ENCODE measurements at places on chromosomes 1 and 21.

- no peak for DNase-seq
These were observed 103.9 kb downstream of the RAVER2 start for GRCh38 chr1:64848803-64849202.

DNA sequence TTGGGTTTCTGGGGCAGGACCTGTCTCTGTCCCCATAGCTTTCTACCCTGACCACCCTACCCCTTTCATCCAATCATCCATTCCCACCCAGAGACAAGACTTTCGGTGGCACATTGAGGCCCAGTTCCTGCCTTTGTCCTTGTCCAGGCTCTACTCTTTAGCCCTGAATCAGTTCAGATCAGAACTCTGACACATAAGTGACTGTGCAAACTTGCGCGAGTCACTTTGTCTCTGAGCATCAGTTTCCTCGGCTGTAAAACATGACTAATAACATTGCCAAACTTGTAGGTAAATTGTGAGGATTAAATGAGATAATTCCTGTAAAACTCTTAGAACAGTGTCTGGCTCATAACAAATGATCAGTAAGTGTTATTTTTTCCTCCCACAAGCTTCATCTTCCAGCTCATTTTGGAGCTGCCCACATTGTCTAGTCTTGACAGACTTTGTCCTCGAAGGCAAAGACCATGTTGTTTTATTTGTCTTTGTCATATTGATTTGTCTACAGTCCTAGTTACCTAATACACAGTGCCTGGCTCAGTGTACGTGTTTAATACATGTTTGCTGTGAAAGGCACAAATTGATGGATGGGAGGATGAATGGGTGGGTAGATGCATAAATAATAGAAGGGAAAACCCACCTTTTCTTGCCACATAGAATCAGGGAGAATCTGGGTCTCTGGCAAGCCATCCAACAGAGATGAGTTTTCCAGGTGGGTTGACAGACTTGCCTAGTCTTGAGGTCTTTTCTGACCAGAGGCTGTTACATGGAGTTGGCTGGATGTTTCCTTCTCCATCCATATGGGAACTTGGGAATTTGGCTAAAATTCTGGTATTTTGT is 262.9 kb downstream of the OMA1 start:
- DNase-seq, result no peak

GRCh38 chr21:26027696-26028095 is 142.9 kb downstream of the APP start:
- DNase-seq, result no peak

DNA sequence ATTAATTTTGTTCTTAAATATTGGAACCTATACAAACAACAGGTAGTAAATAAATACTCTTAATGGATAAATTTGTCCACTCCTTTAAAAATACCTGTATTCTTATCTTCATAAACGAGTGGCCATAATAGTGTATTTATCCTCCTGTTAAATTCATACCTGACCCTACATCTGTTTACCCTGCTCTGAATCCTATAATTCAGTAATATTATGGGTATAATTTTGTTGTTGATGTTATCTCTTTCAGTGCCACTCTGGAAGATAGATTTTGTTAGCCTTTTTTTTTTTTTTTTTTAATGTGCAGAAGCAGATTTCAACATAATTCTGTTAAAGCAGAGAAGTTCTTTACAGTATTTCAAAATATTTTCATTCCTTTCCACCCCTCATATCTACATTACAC is 1337.9 kb downstream of the PLA2G4A start:
- DNase-seq, result no peak

- DNase-seq, result peak; percentile 29
These were observed 756 bp downstream of the ANKRD13C start for GRCh38 chr1:70353601-70354331.

GRCh38 chr1:187010571-187011309 is 182.0 kb downstream of the PLA2G4A start:
- DNase-seq, result no peak

- no peak for DNase-seq
These were observed 2.5 kb upstream of the VAMP3 start for GRCh38 chr1:7768583-7768982.

GRCh38 chr1:86546787-86547221 is at the start of gene CLCA4:
CLCA4 (plus strand) TSS chr1:86547078; CDS start chr1:86547120, 42 bp downstream.
- DNase-seq, result no peak

- DNase-seq, result no peak
These were observed 7.6 kb downstream of the ZBTB48 start for GRCh38 chr1:6587261-6588005.

DNA sequence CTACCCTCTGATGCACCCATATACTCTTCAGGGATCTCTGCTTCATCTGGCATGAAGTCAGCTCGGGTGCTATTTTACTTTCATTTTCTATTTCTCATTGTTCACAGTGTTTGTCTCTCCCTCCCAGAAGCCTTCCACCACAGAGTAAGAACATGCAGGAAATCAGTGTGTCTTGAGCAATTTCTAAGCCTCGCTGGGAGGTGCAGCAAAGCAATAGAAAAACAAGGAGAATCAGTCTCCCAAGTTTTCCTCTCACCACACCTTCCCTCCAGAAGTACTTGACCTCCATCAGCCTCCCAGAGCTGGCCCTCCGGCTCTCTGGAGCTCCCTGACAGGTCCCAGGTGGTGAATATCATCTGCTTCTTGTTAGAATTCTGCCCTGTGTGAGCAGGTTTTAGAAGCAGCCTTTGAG is 594.7 kb upstream of the CAMK1G start:
- peak; percentile 37 for DNase-seq

DNA sequence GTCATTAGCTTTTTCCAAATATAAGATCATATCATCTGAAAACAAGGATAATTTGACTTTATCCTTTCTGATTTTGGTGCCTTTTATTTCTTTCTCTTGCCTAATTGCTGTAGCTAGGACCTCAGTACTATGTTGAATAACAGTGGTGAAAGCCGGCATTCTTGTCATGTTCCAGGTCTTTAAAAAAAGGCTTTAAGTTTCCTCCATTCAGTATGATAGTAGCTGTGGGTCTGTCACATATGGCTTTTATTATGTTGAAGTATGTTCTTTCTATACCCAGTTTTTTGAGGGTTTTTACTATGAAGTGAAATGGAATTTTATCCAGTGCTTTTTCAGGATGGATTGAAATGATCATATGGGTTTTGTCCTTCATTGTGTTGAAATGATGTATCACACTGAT is 115.8 kb downstream of the DUSP10 start:
- DNase-seq, result no peak

DNA sequence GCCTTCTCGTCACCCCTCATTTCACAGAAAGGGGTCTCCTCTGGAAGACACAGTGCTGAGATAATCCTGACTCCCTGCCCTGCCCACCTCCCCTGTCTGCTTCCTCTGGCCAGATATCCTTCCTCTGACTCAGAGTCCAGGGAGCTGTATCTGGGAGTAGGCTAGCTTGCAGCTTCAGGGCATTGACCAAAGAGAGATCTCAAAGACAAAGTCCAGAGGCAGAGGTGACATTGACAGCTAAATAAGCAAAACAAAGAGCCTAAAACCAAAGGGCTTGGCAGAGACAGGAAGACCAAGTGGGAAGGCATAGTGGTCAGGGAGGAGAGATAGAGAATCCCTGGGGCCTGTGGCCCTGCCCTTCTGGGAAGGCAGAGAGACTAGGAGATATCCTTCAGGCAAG is 64.9 kb downstream of the TNR start:
- no peak for DNase-seq

DNA sequence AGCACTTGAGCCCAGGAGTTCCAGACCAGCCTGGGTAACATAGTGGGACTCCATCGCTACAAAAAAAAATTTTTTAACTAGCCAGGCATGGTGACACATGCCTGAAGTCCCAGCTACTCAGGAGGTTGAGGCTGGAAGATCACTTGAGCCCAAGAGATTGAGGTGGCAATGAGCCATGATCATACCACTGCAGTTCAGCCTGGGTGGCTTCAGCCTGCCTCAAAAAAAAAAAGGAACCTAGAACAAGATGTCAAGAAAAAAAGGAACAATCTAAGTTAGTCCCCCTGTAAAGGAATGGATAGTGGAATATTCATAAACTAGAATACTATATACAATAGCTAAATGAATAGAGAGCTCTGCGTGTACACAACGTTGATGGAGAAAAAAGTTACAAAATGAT is 14.4 kb downstream of the NSL1 start:
- DNase-seq, result no peak

GRCh38 chr1:161803181-161803580 is 37.1 kb downstream of the ATF6 start:
- DNase-seq, result no peak

- DNase-seq, result no peak
These were observed 60.0 kb upstream of the TNR start for GRCh38 chr1:175803413-175803812.

- peak; percentile 74 for DNase-seq
These were observed 89.5 kb upstream of the CD53 start for GRCh38 chr1:110783292-110783918.

Data from CD4-positive, alpha-beta T cell treated with Interleukin-1 beta for 1 hour (primary cell).